Aorta (tissue), 5 donors: ENCODE measurements at places on chromosomes 1 and 21. TPM values are rescaled to one million over a fixed set of nuclear protein-coding genes. Genes with fewer than 3 reads are reported as not detected.

GRCh38 chr1:105087506-105087905, 1337.8 kb downstream of the AMY1C start:
- DNase-seq = no peak
- no peak overlapping the region for H3K4me3 ChIP-seq
- H3K4me1 ChIP-seq = no peaks in the 10 kb centered on the region

- peak; percentile 86 for DNase-seq
- H3K4me1 ChIP-seq = peaks cover 7% of the 10 kb centered on the region
These were observed 13.1 kb downstream of the S100A10 start for GRCh38 chr1:151980287-151981177.

DNA sequence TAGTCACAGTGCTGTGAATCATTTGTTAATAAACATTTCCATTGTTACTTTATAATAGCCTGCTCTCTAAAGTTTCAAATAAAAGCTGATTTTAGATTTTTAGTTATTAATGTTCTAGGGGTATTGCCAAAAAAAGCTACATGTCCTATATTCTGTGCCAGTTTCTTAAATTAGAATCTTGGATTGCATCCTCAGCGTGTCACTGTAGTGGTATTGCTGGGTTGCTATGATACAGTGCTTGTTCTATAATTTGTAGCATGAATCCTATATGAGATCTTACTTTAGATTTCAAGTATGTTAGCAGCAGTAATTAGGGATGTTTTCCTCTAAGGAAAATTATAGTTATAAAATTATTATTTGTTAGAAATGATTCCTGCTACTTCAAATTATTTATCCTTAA, 16.4 kb downstream of the PPP2R5A start:
- H3K4me3 ChIP-seq = no peak overlapping the region
- H3K36me3 ChIP-seq = no peaks in the 10 kb centered on the region
- no peaks in the 10 kb centered on the region for H3K4me1 ChIP-seq
- no peaks in the 10 kb centered on the region for H3K27me3 ChIP-seq
- no peak for DNase-seq

DNA sequence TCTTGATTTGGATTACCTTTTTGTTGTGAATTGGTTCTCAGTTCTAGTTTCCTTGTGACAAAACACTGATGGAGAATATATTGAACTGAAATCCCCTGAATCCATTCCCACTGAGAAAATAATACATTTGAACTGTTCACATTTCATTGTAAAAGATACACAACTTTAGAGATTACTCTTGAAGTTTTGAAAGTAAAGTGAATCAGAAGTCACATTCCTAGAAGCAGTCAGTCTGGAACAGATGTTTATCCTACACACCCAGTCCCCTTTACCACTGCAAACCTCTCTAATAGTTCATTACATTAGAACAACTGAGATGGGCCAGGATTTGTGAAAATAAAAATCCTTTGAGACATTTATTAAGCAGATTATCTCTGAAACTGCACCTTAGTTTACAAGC, 3.4 kb downstream of the RERE start:
- no peaks in the 10 kb centered on the region for H3K36me3 ChIP-seq
- H3K4me3 ChIP-seq = no peak overlapping the region
- no peaks in the 10 kb centered on the region for H3K27me3 ChIP-seq
- no peak for DNase-seq

DNA sequence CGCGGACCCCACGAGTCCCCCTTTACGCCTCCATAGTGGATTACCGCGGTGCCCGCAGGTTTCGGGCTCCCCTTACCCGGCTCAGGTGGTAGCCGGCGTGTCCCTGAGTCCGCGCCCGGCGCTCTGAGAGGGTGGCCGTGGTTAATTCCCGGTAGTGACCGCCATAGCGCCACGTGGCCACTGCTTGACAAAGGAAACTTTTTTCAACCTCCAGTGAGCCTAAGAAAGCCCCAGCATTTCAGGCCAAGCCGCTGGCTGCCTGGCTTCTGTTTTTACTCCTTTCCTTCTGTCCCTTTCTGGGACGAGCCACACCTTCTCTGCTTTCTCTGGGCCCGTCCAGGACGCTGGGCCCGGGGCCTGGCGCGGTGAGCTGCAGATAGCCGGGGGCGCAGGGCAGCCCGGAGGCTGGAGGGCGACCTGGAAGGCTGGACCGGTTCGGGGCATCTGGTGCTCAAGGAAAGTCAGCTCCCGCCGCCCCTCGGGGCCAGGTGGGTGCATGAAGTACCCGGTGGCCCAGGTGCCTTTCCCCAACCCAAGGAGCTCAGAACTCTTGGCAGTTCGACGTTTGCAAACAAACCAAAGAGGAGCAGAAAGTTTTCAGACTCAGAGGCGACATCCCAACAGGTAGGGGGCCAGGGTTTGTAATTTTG, 540 bp upstream of the C1orf198 start:
- no peaks in the 10 kb centered on the region for H3K36me3 ChIP-seq
- H3K4me1 ChIP-seq = no peaks in the 10 kb centered on the region
- H3K27ac ChIP-seq = peak overlapping the region; percentile 79
- H3K27me3 ChIP-seq = no peaks in the 10 kb centered on the region

DNA sequence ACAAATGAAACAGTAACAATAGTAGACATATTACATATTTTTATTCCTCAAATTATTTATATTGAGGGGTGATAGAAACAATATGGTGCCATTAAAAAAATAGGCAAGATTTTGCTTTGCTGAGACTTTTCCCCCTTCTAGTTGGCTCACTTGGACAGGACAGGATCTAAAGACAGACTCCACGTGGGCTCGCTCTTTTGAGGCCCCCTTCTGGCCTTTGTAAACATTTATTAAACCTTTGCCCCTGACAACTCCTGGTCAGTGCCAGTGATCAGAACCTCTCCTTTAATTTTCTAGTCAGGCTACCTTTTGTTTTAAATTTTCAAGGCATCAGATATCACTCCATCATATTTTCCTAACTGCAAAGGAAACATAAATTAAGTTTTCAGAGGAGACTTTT, 49.7 kb upstream of the IFI44L start:
- H3K27me3 ChIP-seq = no peaks in the 10 kb centered on the region
- no peak for DNase-seq
- no peak overlapping the region for H3K27ac ChIP-seq
- no peaks in the 10 kb centered on the region for H3K4me1 ChIP-seq

DNA sequence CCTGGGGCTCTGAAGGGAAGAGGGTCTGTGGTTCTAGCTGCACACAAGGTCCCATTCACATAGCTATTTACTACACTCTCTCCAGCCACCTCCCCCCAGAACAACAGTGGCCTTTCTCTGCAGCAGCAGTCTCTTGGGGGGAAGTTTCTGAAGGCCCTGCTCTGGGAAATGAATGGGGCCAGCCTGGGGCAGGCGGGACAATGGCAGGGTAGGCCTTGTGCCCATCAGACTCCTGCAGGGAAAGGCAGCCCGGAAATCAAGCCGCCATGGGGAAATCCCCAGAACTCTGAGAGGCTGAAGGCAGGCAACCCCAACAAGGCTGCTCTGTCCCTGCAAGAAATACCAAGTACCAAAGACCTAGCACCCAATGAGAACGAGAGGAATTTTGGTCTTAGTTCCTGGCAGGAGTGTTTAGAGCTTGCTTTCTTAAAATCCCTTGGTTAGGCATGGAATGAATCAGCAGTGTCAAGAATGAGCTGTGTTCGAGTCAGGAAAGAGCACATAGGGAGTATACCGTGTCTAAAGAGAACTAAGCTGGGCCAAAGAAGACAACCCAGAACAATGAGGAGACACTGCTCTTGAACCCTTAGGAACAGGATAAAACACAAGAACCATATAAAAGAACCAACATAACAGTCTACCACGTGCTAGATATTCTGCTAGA, 11.3 kb downstream of the ARHGEF11 start:
- no peak overlapping the region for H3K4me3 ChIP-seq
- no peak overlapping the region for H3K27ac ChIP-seq
- H3K27me3 ChIP-seq = no peaks in the 10 kb centered on the region
- H3K4me1 ChIP-seq = peaks cover 4% of the 10 kb centered on the region

DNA sequence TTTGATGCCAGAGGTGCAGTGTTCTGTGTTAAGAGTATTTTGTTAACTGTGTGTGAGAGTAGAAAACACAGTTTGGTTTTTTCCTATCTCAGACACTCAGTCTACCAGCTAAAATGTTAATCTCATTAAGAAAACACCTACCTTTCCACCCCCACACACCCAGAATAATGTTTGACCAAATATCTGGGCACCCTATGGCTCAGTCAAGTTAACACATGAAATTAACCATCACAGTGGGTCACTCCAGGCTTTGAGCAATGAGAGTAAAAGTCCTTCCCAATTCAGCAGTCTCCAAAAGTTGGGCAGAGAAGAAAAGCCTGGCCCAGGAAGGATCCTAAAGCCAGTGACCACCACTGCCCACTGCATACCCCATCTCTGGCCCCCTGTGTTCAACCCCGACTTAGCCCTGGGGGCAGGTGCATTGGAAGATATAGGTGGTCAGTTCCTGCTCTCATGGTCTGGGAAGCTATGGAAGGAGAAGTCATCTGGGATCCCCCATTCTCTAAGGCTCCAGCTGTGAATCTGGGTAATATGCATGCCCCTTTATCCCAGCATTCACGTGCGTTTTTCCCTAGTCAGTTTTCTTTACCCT, 50.2 kb upstream of the CSF3R start:
- DNase-seq = no peak
- no peaks in the 10 kb centered on the region for H3K4me1 ChIP-seq
- no peaks in the 10 kb centered on the region for H3K36me3 ChIP-seq
- H3K4me3 ChIP-seq = no peak overlapping the region
- H3K27me3 ChIP-seq = no peaks in the 10 kb centered on the region
- no peak overlapping the region for H3K27ac ChIP-seq

DNA sequence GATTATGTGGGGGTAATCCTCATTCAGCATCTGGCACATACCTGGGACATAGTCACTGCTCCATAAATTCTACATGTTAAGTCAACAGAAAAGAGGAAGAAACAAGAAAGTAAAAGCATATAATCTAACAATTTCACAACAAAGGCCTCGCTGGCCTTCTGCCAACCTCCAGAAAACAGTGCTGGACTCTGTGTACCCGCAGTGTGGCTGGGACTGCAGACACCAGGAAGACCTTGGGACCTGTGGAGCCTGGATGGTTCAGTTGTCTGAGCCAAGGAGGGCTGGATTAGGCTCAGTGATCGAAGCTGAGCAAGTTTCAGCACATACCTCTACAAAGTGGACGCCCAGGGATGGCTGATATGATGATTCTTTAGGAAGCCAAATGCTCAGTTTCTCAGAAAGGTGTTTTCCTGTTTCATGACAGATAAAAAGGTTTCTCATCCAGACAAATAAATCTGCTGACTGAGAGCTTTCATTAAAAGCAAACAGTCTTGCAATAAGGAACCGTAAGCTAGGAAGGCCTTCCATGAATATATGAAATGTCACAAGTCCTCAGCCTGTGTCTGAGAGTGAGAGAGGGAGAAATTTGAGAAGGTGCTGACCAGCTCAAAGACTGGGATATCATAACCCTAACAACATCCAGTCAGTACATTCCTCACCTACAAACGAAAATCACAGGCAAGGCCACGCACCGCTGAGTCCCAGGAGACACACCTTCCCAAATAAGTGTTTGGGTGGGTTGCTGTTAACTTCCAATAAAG, 48.4 kb downstream of the CAPZB start:
- H3K36me3 ChIP-seq = no peaks in the 10 kb centered on the region
- no peaks in the 10 kb centered on the region for H3K27me3 ChIP-seq
- H3K4me3 ChIP-seq = no peak overlapping the region
- H3K27ac ChIP-seq = peak overlapping the region; percentile 88

DNA sequence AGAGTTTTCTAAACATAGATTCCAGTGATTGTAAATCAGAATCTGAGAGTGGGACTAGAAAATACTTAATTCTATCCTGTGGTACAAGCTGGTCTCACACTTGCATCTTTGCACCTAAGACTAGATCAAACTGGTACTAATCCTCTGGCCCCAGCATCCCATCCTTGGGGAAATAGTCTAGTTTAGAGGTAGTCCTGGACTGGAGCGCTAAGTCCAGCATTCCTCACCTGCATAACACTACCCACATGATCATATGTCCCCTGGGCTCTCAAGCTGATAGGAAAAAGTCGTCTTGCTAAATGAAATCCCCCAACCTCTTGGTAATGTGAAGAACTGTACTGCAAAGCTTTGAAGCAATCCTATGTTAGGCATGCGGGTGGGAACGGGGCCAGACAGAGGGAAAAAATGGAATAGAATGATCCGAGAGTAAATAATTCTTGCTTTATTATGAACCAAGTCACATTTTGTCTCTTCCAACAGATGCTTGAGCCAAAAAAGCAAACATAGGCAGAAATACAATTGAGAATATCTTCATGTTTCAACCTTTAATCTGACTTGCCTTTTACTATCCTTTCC, 4.8 kb downstream of the COX20 start:
- no peaks in the 10 kb centered on the region for H3K27me3 ChIP-seq
- no peak overlapping the region for H3K27ac ChIP-seq
- H3K4me3 ChIP-seq = no peak overlapping the region

- no peak overlapping the region for H3K27ac ChIP-seq
- no peaks in the 10 kb centered on the region for H3K4me1 ChIP-seq
- no peak for DNase-seq
- no peaks in the 10 kb centered on the region for H3K27me3 ChIP-seq
- H3K4me3 ChIP-seq = no peak overlapping the region
- H3K36me3 ChIP-seq = no peaks in the 10 kb centered on the region
These were observed 12.5 kb upstream of the OLIG1 start for GRCh38 chr21:33057385-33057940.

DNA sequence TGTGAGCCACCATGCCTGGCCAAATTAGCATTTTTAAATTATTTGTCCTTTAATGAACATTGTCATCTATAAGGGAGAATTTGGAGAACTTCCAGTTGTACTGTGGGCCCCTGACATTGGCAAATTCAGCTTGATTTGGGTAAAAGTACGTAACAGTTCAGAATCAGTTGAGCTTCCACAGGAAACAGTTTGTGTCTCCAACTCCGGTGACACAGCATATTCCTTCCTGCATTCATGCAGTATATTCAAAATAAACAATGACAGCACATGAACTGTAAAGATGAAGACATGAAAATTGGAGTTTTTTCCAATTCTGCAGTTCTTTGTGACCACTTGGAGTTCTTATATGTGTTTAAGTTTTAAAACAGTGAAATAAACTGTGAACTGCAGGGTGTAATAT, 28.2 kb downstream of the RNF220 start:
- no peak overlapping the region for H3K4me3 ChIP-seq
- H3K4me1 ChIP-seq = no peaks in the 10 kb centered on the region
- no peaks in the 10 kb centered on the region for H3K36me3 ChIP-seq
- no peak overlapping the region for H3K27ac ChIP-seq
- H3K27me3 ChIP-seq = no peaks in the 10 kb centered on the region

DNA sequence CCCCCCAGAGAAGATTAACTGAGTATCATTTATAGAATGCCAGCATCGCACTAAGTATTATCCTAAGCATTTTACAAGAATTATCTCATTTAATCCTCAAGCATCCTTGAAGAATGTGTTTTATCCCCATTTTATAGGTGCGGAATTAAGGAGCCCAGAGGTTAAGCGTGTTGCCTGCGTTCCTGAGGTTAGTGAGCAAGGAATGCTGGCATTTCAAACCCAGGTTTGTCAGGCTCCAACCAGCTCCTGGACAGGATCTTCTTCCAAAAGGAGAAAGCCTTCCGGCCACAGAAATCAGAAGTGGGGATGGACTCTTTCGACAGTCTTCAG, 82.3 kb downstream of the SSBP3 start:
- H3K4me3 ChIP-seq = no peak overlapping the region
- no peaks in the 10 kb centered on the region for H3K36me3 ChIP-seq
- H3K27me3 ChIP-seq = no peaks in the 10 kb centered on the region
- no peak for DNase-seq
- no peaks in the 10 kb centered on the region for H3K4me1 ChIP-seq
- H3K27ac ChIP-seq = no peak overlapping the region

GRCh38 chr1:17676387-17677060, 78.6 kb upstream of the ACTL8 start:
- no peak overlapping the region for H3K4me3 ChIP-seq
- no peaks in the 10 kb centered on the region for H3K36me3 ChIP-seq
- no peaks in the 10 kb centered on the region for H3K27me3 ChIP-seq
- no peak for DNase-seq
- H3K4me1 ChIP-seq = no peaks in the 10 kb centered on the region

DDR2 gene
- 146 TPM for total RNA-seq

C1orf94 gene
- not detected for total RNA-seq

OR10J1 gene
- total RNA-seq = not detected

CREG1 gene
- total RNA-seq = 127 TPM

GPR52 gene
- total RNA-seq = 3.4 TPM

B3GALT2 gene
- 0.51 TPM for total RNA-seq

EPHB2 gene
- total RNA-seq = 5.5 TPM
